Liver (tissue), 10 donors: ENCODE measurements at places on chromosomes 3 and 15.

DNA sequence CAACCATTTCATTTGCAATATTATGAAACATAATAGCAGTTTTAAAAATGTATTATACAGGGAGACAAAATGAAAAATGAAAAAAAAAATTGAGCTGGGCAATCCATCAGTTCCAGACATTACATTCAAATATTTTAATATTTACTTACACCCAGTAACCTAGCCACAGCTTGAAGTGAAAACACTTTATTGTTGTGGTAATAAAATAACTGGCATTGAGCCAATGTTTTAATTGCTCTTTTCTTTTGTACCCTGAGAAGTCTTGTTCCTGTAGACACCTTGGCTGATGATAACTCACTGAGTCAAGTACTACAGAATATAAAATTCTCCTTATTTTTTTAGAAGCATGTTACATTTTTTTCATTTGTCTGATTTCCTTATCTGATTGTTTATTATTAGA is 180.6 kb downstream of the ROBO1 start:
- DNase-seq = no peak

- no peak for DNase-seq
These were observed 1.1 kb upstream of the SPATA12 start for GRCh38 chr3:57059411-57059810.

DNA sequence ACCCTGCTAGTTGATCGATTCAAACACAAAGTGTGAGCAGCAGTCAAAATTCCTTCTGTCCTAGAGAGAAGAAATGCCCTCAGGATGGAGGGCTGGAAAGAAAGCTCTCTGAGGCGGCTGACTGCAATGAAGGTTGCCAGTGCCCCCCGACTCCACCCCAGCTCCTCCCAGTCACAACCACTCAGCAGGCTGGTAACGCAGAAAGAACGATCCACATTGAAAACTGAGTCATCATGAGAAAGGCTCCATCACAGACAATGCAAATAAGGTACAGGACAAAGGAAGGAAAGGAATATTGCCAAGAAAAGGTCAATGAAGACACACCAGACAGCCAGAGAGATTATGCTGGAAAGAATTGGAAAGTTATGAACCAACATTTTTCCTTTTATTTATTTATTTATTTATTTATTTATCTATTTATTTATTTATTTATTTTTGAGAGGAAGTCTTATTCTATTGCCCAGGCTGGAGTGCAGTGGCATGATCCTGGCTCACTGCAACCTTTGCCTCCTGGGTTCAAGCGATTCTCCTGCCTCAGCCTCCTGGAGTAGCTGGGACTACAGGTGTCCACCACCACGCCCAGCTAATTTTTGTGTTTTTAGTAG is 17.4 kb upstream of the VGLL4 start:
- DNase-seq = no peak

DNA sequence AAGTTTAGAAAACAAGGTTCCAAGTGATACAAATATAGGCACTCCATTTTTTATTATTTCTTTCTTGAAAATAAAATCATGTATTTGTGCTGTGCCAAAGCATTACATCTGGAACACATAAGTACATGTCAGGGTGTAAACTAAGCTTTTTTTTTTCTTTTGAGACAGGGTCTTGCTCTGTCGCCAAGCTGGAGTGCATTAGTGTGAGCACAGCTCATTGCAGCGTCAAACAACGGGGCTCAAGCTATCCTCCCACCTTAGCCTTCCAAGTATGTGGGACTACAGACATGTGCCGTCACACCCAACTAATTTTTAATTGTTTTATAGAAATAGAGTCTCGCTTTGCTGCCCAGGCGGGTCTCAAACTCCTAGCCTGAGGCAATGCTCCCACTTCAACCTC is 9.0 kb downstream of the SPATA12 start:
- DNase-seq = no peak

DNA sequence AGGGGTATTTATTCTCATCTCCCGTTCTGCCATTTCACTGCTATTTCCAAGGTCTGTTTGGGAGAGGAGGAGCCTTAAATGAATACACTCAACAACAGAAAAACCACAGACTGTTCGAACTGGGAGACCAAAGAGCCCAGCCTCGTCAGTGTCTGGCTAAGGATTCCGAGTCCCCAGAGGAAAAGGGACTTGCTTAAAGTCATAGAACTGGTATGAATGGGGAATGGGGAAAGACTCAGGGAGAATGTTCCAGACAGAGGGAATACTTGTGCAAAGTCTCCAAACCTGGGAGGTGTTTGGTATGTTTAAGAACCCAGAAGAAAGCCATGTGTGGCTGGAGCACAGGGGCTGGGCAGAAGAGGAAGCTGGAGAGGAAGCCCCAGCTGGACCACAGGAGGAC is 46.9 kb downstream of the FAM43A start:
- no peak for DNase-seq

DNA sequence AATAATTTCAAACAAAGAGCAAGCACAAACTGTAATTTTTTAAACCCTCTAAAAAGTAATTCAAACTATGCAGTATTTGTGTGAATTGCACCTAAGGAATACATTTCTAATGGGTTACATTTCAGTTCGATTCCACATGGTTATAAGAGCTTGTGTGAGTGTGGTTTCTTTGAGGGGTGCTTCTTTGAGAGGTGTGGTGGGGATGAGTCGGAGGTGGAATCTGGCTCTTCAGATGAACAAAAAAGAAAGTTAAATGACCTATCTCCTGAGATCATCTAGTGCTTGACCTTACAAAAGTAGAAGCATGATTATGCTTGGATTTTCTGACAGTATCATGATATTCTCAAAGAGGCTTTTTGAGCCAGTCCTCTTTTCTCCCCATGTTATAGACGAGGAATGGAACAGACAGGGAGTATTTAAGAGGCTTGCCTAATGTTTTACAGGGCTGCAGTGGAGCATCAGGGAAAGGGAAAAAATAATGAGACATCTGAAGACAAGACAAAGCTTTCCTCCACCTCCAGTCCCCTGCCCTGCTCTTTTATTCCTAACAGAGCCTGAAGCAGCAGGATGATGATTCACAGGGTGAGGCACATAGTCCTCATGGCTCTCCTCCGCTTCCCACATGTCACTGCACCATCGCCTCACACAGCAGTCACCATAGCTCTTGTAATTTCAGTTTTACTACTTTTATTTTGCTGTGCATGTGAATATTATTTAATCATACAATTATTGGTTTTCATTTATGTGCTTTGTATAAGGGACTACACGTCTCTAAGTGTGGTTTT is 82.0 kb downstream of the LYSMD4 start:
- no peak for DNase-seq

GRCh38 chr3:90241481-90241880 is 1134.1 kb downstream of the EPHA3 start:
- no peak for DNase-seq

DNA sequence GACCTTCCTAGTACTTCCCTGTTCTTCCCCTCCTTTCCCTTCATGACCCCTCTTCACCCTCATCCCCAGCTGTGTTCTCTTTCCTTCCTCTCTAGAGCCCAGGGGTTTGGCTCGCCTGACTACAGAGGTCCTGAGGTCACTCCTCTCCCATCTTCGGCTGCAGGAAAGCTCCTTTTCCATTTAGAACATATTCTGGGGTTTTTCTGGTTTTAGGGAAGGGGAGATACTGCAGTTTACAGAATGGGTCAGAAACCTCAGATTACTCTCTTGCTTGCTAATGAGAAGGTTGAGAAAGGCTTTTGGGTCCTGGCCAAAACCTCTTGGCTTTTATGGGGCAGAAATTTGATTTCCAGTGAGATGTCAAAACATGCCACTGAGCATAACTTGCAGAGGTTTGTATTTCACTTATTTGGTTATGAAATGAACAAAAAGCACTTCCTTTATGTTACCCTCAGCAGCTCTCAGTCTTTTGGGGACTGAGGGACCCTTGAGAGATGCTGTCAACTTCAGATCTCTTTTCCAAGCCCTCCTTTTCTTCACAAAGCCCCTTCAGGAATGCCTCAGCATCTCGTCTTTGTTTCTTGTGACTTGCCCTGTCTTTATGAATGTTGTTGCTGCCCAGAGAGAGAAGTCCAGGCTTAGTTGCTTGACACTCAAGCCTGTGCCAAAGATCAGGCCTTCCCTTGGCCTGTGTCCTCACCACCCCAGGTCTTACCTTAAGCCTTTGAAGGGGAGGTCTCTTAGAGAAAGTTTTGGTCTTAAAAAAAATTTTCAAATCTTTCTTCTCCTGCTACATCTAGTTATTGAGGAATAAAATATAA is 121.7 kb upstream of the TPM1 start:
- no peak for DNase-seq

- DNase-seq = no peak
These were observed 91.2 kb downstream of the EDEM1 start for GRCh38 chr3:5278666-5279065.

- DNase-seq = no peak
These were observed 26.2 kb upstream of the SLC35G2 start for GRCh38 chr3:136792556-136793330.

GRCh38 chr3:158159714-158160113 is 49.8 kb downstream of the RSRC1 start:
- no peak for DNase-seq

DNA sequence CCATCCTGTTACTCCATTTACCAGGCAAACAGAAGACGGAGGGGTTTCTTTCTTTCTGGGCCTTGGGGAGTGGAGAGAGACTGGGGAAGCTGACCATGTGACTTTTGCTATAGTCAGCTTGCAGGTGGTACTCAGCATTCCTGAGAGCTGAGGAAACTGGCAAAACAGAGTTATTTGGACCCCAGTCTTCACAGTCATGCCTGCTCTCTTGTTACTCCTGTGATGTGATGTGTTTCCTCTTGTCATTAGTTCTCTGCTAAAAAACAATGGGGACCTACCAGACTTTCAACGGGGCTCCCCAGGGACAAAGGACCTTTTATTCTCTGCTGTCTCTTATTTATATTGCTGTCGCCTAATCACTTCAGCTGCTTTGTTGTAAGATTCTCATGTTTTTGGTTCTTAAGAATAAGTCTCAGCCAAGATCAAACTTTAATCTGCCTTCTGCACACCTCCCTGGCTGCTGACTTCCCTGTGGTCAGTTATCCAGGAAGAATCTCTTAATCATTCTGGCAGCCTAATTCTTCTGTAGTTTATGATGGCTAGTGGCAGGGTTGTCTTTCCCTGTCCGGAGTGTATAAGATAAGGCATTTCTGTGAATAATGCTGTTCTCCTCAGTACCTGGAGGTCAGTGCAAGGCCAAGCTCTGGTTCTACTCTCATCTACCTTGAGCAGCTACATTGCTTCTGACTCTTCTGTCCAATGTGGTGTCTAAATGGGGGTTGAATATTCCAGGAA is 8.8 kb downstream of the STARD9 start:
- DNase-seq = no peak

GRCh38 chr3:117302428-117302827 is 592.8 kb downstream of the TUSC7 start:
- no peak for DNase-seq
